Progenitor cell of endocrine pancreas (in vitro differentiated cells): ENCODE measurements at places on chromosomes 4 and X.

DNA sequence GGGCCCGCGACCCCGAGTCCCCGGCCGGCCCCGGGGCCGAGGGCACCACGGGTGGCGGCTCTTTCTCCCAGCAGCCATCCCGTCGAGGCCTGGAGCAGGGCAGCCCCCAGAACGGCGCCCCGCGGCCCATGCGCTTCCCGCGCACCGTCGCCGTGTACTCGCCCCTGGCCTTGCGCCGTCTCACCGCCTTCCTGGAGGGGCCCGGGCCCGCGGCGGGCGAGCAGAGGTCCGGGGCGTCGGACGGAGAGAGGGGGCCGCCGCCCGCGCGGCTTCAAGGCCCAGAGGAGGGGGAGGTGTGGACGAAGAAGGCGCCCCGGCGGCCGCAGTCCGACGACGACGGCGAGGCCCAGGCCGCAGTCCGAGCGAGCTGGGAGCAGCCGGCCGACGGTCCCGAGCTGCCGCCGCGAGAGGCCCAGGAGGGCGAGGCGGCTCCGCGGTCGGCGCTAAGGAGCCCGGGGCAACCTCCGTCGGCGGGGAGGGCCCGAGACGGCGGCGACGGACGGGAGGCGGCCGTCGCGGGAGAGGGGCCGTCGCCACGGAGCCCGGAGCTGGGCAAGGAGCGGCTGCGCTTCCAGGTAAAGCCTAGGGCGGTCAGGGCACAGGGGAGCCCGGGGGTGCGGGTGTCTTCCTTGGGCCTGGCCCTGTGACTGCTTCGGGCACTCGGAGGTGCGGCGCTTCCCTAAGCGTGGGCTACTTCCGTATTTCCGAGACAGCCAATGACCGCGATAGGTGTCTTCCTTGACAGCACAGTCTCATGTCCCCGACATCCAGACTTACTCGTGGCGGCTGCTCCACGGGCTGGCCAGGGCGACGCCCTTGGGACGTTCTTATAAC is 845 bp downstream of the ZAR1 start:
- DNase-seq, result no peak

DNA sequence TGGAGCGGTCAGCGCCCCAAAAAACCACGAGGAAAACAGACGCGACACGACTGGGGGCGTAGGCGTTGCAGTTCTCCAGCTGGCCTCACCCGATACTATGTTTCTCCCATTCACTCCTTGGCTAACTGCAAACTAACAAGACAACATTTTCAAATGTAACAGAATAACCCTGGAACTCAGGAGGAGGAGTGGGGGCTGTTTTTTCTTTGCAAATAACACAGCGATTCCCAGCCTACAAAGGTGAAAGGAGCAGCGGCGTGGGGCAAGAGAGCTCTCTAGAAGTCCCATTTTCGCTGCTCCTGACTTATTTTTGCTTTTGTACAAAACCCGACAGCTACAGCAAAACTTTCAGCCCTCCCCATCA is 1.6 kb downstream of the SOX3 start:
- DNase-seq, result no peak

DNA sequence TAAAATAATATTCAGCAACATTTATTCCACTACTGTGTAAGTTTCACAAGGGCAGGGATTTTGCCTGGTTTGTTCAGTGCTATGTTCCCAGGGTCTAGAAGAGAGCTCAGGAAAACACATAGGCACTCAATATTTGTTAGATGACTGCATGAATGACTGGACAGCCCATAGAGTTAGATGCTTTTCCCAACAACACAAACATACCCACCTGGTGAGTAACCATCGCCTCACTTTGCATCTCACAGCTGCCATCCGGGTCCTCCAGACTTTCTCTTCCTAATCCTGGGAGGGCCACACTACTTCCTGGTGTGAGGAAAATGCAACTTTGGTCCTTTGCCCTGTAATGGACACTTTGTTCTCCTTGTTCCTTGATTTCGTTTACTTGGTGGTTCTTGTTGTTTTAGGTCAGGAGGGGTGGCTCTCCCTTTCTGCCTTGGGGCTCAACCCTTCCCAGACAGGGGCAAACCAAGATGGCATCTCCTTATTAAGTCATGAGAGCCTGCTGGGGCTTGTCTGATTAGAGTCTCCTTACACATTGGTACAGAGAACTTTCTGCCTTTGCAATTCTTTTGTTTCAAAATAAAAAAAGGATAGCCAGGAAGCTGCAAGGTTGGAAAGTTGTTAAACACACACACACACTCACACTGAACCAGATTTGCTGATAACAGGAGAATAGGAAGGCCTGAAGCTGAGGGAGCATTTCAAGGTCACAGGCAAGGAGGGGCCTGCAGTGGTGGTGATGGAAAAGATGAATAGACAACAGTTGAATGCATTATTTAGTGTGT is 190.6 kb downstream of the MID1IP1 start:
- DNase-seq, result no peak

- DNase-seq, result no peak
Measured at GRCh38 chr4:81449015-81449414, 22.7 kb downstream of the RASGEF1B start.

GRCh38 chr4:101040776-101041175 is 306.6 kb downstream of the PPP3CA start:
- no peak for DNase-seq

DNA sequence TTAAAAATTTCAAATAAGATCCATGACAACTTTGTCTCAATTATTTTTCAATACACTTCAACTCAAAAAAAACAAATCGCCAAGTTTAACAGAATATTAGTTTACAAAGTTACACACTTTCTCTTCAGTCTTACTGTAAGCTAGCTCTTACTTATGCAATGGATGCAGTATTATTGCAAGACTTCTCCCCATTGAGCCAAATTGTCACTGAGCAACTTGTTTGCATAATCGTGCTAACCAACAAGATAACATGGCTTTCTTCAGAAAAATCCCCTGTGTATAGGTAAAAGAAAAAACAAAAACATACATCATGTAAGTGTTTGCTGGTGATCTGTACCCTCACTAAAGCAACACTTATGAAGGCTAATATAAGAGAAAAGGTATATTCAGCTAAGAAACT is 18.9 kb downstream of the DNAJB14 start:
- DNase-seq, result no peak

GRCh38 chr4:122003335-122003734 is 51.5 kb upstream of the TRPC3 start:
- no peak for DNase-seq

DNA sequence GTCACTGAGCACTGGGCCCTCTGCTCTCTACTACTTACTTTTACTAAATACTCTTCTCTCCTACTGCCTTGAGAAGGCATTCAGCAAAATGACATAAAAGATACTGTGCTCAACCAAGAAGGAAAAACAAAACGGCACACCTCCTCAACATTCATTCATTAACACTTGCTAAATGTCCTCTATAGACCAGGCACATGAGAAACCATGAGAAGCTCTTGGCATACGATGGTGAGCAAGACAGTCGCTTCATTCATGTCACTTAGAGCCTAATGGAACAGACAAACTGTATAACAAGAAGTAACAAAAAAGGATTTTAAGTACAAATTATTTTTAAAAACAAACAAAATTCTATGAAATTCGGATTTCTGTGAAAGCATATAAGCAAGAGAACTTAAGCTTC is 38.7 kb downstream of the COL25A1 start:
- no peak for DNase-seq

DNA sequence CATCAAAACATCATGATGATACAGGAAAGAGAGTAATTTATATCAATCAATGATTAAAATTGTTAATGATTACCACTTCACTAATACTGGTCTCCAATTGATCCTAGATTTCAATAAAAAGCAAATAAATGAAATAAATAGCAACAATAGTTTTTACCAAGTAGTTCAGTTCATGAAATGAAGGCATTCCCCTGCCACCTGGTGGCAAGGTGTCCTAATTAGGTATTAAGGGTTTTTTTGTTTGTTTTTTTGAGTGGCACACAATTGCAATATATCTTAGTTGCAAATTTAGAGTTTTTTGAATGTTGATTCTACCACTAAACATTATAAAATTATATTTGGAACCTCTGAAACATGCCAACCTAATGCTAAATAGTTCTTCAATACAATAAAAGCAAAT is 157.4 kb upstream of the PDE5A start:
- DNase-seq, result no peak

GRCh38 chr4:4490041-4490440 is 51.8 kb downstream of the STX18 start:
- DNase-seq, result no peak

- no peak for DNase-seq
Measured at GRCh38 chrX:12419591-12419990, 281.3 kb downstream of the FRMPD4 start.

GRCh38 chrX:1118572-1119199 is 93.8 kb downstream of the CRLF2 start:
- DNase-seq, result no peak

GRCh38 chr4:169215656-169216055 is 55.1 kb downstream of the SH3RF1 start:
- no peak for DNase-seq

GRCh38 chr4:101114936-101115372 is 232.4 kb downstream of the PPP3CA start:
- no peak for DNase-seq

- DNase-seq, result no peak
Measured at GRCh38 chr4:82055156-82055555, 318.6 kb downstream of the HNRNPD start.

DNA sequence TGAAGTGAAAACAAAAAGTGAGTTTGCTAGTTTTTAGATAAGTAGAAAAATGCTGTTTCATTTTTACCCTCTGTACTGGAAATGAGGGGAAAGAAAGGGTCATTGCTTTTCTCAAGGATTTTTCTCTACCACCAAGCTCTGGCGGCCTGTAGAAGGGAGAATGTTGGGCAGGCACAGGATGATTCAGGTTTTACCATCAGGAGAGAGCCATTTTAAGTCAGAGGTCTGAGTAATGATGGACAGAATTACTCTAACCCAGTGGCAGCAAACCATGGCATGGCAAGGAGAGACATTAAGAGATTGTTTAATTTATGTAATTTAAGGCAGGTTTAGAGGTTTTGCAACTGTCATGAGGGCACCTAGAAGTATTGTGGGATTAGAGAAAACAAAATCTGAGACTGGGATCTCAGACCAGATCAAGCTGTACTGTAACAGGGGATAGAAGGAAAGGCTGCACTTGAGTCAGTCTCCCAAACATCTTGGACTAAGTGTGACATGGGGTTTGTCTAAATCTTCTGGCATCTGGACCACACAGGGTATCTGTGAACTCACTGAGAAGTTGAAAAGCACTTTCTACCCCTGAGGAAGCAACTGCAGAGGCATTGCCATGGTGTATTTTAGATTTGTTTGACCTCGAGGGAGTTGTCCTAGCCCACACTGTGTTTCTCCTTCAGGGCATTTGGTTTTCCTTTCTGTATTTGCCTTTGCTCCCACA is 81.6 kb downstream of the BANK1 start:
- DNase-seq, result no peak

- DNase-seq, result no peak
Measured at GRCh38 chrX:74251006-74251930, 52.7 kb upstream of the ZCCHC13 start.

DNA sequence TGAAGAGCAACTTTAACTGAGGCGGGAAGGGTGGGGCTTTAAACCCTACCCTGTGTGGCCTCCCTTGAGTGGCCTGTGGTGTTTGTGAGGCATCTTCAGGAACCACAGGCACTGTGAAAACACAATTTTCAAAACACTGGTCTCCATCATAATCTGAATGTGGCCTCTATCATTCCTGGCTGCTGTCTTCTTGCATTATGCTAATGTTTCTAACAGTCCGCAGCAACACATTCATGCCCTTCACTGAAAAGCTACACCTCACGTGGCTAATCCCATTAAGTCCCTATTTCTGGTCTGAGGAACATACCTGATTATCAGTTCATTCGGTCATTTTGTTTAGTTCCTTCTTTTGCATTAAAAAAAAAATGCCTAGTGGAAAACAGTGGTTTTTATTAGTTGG is 94.6 kb downstream of the F11 start:
- no peak for DNase-seq

DNA sequence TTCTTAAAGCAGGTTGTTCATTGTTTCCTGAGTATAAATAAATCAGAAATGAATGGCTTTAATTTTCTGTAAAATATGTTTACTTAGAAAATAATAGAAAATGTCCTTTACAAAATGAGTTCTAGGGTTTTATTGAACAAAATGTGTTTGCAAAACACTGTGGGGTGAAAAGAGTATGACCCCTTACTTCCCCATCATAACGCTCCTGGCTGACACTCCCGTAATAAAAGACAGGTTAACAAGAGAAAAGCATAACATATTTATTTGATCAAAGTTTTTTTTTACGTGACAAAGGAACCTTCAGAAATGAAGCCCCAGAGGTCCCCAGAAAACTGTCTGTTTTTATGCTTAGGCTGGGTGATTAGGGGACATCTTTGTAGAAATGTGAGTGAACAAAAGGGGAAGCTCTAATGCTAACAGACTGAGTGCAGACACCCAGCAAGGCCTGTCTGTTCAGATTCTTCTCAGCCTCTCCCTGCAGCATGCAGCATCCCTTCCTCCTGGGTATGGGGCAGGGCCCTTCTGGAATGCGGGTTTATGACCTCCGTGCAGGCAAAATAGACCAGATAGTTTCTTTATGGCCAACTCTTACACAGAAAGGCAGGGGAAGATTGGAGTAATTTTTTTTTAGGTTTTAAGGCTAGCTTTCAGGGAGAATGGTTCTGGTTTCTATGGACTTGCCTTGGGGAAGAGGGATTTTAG is 26.1 kb downstream of the ZFP42 start:
- DNase-seq, result no peak

DNA sequence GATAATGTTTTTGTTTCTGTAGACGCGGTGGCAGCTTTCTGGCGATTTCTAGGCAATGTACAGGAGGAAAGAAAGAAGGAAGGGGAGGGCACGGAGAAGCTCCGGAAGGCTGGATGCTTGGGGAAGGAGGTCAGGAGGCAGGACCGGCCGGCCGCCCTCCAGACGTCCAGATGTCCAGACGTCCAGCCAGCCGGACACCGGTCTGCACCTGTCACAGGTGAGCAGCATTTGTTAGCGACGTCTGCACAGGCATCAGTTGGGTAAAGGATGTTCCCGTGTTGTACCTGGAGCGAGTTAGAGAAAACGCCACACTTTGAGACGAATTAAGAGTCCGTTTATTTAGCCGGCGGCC is 90.0 kb upstream of the PPP2R3B start:
- DNase-seq, result no peak

- no peak for DNase-seq
Measured at GRCh38 chrX:11619441-11619840, 46.3 kb downstream of the ARHGAP6 start.

- DNase-seq, result no peak
Measured at GRCh38 chrX:446245-446644, 59.5 kb upstream of the PPP2R3B start.

DNA sequence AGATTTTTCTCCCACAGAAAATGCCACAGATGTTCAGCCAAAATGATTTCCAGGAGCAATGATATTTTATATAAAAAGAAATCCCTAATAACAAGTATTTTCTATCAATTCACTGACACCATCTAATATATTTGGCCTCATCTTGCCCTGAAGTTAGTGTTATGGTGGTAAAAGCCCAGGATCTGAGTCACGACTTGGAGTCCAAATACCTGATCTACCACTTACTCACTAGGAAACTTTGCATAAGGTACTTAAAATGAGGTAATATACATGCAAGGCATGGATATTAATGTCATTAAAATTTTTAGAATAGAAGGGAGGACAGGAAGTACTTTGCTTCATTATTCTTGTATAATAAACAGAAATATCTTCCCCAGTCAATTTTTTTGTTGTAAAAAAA is 16.3 kb downstream of the PPP3CA start:
- DNase-seq, result no peak

- no peak for DNase-seq
Measured at GRCh38 chr4:20037745-20038144, 214.0 kb upstream of the SLIT2 start.
